ENCODE measurements at places on chromosomes 6 and 20.

DNA sequence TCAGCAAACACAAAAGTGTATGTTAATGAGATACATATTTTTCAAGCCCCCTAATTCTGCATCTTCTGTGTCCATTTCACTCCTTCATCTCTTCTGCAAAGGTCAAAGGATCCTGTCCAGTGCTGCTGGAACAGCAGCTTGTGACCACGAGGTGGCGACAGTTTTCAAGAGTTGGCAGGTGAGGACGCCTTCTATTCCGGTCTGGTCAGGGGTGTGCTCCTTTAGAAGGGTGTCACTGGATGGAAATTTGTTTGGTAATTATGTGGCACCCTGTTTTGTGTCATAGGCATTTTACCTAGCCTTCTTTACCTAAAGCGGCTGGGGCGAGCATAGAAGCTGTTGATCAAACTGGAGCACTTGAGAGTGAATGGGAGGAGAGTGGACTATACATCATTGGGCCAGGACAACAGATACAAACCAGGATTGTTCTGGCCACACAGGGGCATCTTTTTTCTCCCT lies 32.9 kb upstream of the ERVFRD-1 start:
- DNase-seq = no peak

GRCh38 chr6:24829657-24830056 lies 30.9 kb upstream of the ARMH2 start:
- no peak for DNase-seq

DNA sequence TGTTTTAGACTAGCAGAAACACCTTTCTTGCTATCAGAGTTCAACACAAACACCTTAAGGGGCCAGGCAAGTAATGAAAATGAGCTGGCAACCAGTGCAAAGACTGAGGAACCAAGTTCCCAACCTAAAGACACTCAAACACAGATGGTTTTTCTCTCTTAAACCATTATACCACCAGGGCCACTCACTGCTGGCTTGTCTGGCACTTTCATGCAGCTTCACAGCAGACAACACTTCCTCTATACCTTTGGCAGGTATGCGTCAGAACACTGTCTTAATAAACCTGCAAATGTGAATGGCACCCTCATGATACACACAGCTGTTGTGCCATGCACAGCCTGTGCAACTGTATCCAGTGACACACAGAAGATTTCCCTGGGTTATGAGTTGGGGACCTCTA lies 41.6 kb downstream of the NFATC2 start:
- DNase-seq = no peak

DNA sequence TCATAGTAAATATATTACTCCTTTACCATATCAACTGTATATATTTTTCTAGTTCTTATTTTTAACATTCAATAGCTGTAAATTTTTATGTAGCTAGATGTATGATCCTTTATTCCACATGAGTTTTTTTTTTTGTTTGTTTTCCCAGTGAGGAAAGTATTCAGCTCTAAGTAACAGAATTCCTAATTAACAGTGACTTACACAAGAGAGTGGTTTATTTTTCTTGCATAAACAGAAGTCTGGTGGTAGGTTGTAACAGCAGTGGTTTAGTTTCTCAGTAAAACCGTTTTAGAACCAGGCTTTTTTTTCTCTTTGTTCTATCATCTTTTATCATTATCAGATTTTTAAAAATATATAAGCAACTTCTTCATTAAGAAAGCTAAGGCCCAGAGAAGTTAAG lies 116.9 kb upstream of the FLRT3 start:
- no peak for DNase-seq

- DNase-seq = no peak
Measured at GRCh38 chr6:36235309-36235708, 34.6 kb upstream of the PNPLA1 start.

GRCh38 chr6:162178666-162179065 lies 548.9 kb downstream of the PRKN start:
- DNase-seq = no peak

DNA sequence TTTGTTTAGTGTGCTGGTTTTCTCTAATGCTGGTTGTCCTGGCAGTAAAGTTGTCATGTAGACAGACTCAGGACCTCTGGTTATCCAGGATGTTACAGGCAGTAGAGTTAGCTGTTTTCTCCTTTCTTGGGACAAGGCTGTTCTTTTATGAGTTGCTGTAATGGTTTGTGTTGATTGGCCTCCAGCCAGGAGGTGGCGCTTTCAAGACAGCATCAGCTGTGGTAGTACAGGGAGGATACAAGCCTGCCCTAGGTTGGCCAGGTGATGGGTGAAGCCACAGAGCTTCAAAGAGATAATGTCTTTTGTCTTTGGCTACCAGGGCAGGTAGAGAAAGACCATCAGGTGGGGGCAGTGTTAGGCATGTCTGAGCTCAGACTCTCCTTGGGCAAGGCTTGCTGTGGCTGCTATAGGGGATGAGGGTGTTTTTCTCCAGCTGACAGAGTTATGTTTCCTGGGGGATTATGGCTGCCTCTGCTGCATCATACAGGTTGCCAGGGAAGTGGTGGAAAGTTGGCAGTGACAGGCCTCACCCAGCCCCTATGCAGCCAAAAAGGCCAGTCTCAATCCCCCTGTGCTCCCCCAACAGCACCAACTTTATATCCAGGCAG lies 127.2 kb upstream of the TAB2 start:
- no peak for DNase-seq

- DNase-seq = no peak
Measured at GRCh38 chr20:39176457-39176856, 214.3 kb downstream of the DHX35 start.

DNA sequence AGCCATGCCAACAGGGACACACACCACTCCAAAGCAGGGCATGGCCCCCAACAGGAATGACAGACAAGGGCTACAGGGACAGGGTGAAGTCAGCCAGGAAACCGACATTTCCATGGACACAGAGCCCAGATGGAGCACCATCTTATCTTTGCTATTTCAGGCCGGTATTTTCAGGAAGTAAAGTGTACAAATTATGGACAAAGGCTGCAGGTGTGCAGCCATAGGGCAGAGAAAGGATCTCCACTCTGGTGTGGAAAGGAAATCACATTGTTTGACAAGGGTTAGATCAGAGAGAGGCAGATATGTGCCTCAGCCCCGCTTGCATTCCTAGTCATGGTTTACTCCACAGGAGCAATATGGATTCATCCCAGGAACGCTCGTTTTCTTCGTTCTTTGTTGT lies 81.7 kb upstream of the SLC22A23 start:
- DNase-seq = no peak

- no peak for DNase-seq
Measured at GRCh38 chr6:43575105-43575771, 600 bp downstream of the XPO5 start.

GRCh38 chr20:46349035-46349741 lies 40.9 kb upstream of the CDH22 start:
- no peak for DNase-seq

DNA sequence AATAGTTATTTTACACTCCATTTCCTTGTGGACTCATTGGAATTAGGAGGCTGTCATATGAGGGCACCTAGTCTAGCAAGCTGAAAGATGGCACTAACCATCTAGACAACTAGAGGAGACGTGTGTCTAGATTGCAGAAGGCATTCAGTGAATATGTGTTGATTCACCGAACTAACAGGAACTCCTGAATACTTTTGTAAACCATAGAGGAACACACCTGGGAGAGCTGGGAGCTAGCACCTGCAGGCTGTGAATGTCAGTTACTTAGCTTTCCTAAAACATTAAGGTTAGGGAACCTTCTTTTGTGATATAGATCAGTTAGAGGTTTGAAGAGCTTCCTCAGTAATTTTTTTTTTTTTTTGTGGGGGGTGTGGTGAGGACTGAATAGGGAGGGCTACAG lies 7.7 kb downstream of the OPN5 start:
- no peak for DNase-seq

DNA sequence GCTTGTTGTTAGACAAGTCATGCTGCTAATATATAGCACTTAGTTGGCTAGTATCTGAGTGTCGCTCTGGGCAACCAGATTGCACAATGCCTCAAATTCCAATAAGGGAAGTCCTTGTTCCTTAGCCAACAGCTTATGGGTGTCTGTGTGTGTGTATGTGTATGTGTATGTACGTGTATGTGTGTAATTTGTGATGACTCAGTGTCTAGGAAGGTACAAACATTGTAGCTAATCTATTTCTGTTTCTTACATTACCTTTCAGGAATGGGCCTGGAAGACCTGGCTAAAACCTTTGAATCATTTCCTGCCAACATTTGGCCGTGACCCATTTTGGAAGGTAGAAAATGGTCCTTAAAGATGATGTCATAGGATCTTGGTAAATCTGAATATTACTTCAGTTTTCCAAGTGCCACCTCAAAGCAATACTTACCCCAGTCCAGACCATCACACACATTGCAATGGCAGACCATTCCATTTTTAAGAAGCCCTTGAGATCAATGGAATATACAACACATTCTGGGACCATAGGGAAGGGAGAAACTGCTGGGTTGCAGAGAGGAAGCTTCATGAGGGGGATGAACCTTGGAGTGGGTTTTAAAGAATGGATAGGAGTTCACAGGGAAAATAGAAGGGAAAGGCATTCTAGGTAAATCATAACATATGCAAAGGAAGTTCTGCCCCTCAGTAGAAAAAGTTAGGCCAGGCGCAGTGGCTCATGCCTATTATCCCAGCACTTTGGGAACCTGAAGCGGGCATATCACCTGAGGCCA lies 25.1 kb downstream of the NEDD9 start:
- peak; percentile 100 for DNase-seq

- DNase-seq = no peak
Measured at GRCh38 chr20:46717818-46718541, 8.5 kb downstream of the SLC2A10 start.

GRCh38 chr6:139790527-139790926 lies 416.1 kb upstream of the CITED2 start:
- no peak for DNase-seq

- no peak for DNase-seq
Measured at GRCh38 chr20:43681991-43682410, 15.1 kb downstream of the MYBL2 start.

- DNase-seq = no peak
Measured at GRCh38 chr6:36975231-36976006, 10.6 kb downstream of the MTCH1 start.

DNA sequence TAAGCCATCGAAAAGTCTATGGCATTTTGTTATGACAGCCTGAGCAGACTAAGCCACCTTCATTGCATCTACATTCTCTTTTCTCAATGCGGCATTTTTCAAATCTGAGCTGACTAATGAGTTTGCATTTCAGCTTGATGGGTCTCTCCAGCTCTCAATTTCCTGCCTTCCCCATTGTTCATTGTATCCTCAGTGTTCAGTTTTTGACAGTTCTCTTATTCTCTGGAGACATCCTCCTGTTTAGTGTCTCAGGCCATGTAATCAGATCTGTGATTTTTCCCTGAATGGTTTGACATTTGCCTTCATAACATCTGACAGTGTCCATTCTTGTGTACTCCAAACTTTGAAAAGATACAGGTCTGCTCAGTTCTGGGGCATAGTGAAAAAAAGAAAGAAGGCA lies 27.9 kb upstream of the MCM3 start:
- DNase-seq = no peak

- DNase-seq = no peak
Measured at GRCh38 chr20:62048821-62049291, 16.8 kb downstream of the TAF4 start.

- no peak for DNase-seq
Measured at GRCh38 chr6:32436995-32437836, 2.5 kb upstream of the HLA-DRA start.

DNA sequence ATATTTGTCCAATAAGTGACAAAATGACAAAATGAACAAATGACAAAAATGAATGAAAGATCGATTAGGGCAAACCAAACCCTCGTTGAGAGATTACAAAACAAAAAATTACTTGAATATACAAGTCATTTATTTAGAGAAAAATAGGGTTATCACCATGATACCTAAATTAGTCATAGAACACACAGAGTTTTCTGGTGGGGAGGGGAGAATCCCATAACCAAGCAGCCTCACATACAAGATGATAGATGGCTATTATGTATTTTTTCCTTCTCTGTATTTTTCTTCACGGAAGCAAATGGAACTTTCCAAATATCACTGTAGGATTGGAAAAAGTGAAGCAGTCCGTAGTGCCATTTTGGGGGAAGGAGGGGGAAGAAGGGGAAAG lies 28.5 kb upstream of the BMP6 start:
- no peak for DNase-seq

DNA sequence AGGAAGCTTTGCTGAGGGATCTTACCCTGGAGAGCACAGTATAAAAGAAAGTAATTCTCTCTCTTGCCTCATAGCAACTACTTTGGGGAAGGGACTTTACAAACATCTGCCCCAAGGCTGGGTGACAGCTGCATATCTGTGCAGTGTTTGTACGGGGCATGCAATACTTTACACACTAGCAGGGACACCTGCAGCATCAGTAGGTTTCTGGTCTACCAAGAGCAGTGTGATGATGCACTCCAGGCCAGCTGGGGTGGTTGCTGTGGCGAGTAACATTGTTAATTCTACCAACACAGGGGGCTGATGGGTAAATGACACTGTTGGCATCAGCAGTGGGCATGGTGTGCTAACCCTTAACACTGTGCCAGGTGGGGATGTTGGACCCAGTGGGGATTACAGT lies 48.0 kb downstream of the ADTRP start:
- DNase-seq = no peak

- DNase-seq = no peak
Measured at GRCh38 chr6:11865680-11866300, 87.2 kb upstream of the ADTRP start.

DNA sequence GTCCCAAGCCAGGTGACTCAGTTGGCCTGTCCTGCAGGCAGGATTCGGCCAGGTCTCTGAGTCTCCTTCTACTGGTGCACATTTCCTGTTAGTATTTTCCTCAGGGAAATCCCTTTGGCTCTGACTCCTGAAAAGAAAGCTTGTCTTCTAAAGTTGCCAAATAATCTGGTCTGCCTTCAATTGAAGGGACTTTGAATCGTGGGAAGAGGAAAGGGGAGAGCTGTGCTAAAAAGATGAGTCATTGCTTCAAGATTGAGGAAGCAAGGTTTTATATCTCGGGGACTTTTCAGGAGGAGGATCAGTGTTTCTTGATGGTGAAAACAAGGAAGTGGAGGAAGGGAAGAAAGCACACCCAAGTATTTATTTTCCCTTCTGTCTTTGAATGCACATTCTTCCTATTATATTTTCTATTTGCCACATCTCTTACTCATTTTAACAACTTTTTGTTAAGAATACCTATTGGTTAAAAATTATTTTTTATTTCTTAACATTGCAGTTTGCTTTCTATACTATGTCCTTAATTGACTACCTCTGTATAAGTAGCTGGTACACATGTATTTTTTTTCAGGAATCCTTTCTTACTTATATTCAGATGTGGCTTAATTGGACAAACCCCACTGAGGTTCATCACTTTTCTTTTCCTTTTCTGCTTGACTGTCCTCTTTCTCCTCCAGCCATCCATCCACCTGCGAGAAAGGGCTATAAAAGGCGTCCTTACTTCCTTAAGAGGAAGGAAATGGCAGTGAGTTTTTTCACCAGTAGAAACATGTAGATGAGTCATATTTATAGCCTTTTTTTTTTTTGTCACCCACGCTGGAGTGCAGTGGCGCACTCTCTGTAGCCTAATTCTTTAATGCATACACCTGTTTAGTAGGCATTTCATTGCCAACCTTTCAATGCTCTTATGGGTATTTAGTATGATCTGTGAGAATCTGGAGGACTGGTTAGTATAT lies 15.0 kb upstream of the IFNGR1 start:
- DNase-seq = peak; percentile 72

- no peak for DNase-seq
Measured at GRCh38 chr6:36070252-36070651, 42.6 kb downstream of the MAPK14 start.

Measured in AG04449 (cell line).